Chondrocyte (in vitro differentiated cells): ENCODE measurements at places on chromosomes 12 and 14.

DNA sequence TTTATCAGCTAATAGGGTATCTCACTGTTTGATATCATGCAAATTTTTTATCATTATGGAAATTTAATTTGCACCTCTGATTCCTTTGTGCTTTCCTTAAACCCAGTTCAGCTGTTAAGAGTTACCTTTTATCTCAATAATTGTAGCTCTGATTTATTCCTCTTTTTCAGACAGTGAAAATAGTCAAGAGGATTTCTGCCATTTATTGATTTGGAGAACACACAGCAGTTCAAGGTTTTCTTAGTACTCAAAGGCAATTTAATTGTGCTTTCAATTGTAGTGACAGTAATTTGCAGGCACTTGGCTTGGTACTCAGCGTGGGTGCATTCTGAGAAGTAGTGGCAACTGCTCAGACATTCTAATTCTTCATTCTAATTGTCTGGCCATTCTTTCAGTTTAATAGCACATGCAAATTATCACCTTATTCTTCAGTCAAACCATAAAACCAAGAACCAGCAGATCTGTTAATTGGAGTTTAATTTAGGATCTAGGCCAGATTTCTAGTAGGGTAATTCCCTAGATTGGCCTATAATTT is 709.3 kb downstream of the RPS29 start:
- H3K27me3 ChIP-seq = no peaks in the 10 kb centered on the region
- DNase-seq = no peak
- H3K4me1 ChIP-seq = no peaks in the 10 kb centered on the region
- no peak overlapping the region for H3K27ac ChIP-seq
- no peak overlapping the region for H3K4me3 ChIP-seq
- no peaks in the 10 kb centered on the region for H3K36me3 ChIP-seq

DNA sequence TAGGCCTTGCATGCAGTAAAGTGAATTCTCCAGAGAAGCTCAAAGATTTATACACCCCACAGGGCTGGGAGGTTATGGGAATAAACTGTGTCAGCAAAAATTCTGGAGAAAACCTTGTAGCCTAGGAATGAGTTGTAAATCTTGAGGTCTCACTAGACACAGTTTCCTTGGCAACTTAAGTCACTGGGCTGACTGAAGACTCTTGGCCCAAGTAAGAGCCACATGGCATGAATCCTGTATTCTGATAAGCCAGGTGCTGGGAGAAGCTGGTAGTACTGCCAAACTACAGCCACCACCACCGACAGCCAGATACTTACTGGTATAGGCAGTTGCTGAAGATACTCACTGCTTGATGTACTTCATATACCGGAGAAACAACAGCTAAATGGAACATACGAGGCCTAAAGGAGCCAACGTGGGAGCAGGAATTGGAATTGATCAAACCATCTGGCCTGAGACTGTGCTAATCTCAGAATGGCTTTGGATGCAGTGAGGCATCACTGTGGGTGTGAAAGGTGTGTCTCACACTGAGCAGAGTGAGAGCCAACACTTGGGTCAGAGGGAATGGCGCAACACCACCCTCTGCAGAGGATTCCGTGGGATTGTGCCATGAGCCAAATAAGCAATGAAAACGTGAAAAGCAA is 102.8 kb upstream of the TMCC3 start:
- no peaks in the 10 kb centered on the region for H3K4me1 ChIP-seq
- H3K27ac ChIP-seq = no peak overlapping the region

- no peak overlapping the region for H3K4me3 ChIP-seq
- peaks cover 6% of the 10 kb centered on the region for H3K4me1 ChIP-seq
- no peaks in the 10 kb centered on the region for H3K27me3 ChIP-seq
Observed at GRCh38 chr12:129886541-129886940, 17.3 kb downstream of the TMEM132D start.

- peaks cover 2% of the 10 kb centered on the region for H3K4me1 ChIP-seq
- H3K36me3 ChIP-seq = no peaks in the 10 kb centered on the region
- no peak overlapping the region for H3K4me3 ChIP-seq
- H3K27ac ChIP-seq = no peak overlapping the region
Observed at GRCh38 chr14:73521229-73521628, 15.7 kb upstream of the ACOT1 start.

- no peaks in the 10 kb centered on the region for H3K4me1 ChIP-seq
- H3K36me3 ChIP-seq = peaks cover 20% of the 10 kb centered on the region
- no peak for DNase-seq
- H3K27me3 ChIP-seq = no peaks in the 10 kb centered on the region
- no peak overlapping the region for H3K4me3 ChIP-seq
- no peak overlapping the region for H3K27ac ChIP-seq
Observed at GRCh38 chr12:104083769-104084475, 19.6 kb downstream of the HCFC2 start.

DNA sequence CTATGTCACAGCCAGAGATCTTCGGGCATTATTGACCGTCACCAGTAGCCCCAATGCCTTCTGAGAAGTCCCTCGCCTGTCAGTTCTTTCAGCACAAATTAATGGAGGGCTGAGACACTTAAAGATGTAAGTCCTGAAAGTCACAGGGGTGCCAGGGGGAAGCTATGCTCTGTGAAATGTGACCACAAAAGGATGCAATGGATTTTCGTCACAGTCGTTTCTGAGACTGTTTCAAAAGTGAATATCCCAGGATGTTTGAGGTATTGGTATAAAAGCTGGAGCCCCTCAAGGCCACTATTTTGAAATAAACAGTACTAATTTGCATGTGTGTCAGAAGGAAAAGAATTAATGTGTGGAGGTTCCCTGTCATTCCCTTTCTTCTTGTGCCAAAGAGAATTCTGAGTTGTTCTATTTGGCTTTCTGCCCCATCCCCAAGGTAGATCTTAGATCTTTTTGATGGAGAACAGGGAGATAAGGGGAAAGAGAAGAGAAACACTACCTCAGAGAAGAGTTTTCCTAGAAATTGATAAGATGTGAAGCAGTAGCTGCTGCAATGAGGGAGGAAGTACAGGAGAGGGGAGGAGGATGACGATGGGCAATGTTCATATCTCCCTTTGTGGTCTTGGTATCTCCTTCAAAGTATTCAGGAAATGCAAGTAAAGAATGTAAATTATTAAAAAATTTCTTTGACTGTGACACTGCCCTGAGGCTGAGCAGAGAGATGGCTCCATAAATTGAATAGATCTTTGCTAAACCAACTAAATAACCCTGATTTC is 101.8 kb upstream of the NAP1L1 start:
- H3K4me1 ChIP-seq = peaks cover 16% of the 10 kb centered on the region
- no peak overlapping the region for H3K4me3 ChIP-seq
- H3K36me3 ChIP-seq = no peaks in the 10 kb centered on the region
- no peak overlapping the region for H3K27ac ChIP-seq

- DNase-seq = no peak
- peaks cover 6% of the 10 kb centered on the region for H3K27me3 ChIP-seq
- H3K27ac ChIP-seq = no peak overlapping the region
- no peaks in the 10 kb centered on the region for H3K36me3 ChIP-seq
- no peaks in the 10 kb centered on the region for H3K4me1 ChIP-seq
- H3K4me3 ChIP-seq = no peak overlapping the region
Observed at GRCh38 chr12:5479761-5480160, 47.9 kb downstream of the NTF3 start.

- peaks cover 62% of the 10 kb centered on the region for H3K4me1 ChIP-seq
- H3K27ac ChIP-seq = peak overlapping the region; percentile 38
- H3K27me3 ChIP-seq = no peaks in the 10 kb centered on the region
- peak overlapping the region; percentile 46 for H3K4me3 ChIP-seq
- peaks cover 4% of the 10 kb centered on the region for H3K36me3 ChIP-seq
Observed at GRCh38 chr14:39099748-39100147, 3.3 kb downstream of the SEC23A start.

DNA sequence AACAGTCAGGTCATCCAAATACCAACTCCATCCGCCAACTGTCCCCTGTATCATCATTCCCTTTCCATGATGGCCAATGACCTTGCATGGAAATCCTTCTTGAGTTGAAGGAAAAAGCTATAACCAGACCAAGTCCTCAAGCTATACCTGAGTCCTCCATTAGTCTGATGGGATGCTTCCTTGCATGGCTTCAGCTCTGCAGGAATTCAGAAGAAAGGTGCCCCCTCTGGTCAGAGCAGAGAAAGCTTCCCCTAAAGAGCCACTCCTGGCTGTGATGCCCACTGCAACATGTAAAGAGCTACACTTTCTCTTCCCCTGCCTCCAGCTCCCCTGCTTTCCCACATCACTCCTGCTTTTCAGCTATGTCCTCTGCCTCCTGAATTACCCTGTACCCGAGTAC is 43.1 kb upstream of the FKBP4 start:
- H3K36me3 ChIP-seq = no peaks in the 10 kb centered on the region
- DNase-seq = no peak
- H3K27ac ChIP-seq = no peak overlapping the region
- no peaks in the 10 kb centered on the region for H3K4me1 ChIP-seq
- H3K4me3 ChIP-seq = no peak overlapping the region

- no peak for DNase-seq
- peaks cover 40% of the 10 kb centered on the region for H3K36me3 ChIP-seq
- peaks cover 5% of the 10 kb centered on the region for H3K4me1 ChIP-seq
- H3K27me3 ChIP-seq = no peaks in the 10 kb centered on the region
- no peak overlapping the region for H3K4me3 ChIP-seq
- H3K27ac ChIP-seq = no peak overlapping the region
Observed at GRCh38 chr12:2624543-2625288, 170.1 kb upstream of the FKBP4 start.

- H3K4me3 ChIP-seq = no peak overlapping the region
- peaks cover 8% of the 10 kb centered on the region for H3K36me3 ChIP-seq
- H3K27ac ChIP-seq = no peak overlapping the region
- DNase-seq = no peak
Observed at GRCh38 chr14:67852926-67853604, 33.5 kb downstream of the RAD51B start.

DNA sequence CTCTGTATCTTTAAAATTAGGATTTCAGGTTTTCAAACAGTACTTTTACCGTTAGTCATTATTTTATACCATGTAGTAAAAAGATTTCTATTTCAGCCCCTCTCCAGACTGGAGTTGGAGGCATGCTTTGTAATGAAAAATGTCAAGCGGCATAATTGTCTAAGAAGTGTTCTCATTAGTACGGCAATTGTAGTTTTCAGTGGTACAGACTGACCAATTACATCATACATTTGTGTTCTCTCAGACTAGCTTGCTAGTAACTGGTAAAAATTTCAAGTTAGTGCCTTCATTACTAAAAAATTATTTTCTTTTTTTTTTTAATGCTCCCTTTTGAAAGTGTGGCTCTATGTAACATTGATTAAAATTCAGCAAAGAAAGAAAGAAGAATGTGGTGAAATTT is 4.5 kb downstream of the USP30 start:
- DNase-seq = no peak
- no peak overlapping the region for H3K4me3 ChIP-seq
- no peaks in the 10 kb centered on the region for H3K27me3 ChIP-seq
- H3K36me3 ChIP-seq = peaks cover 8% of the 10 kb centered on the region
- H3K27ac ChIP-seq = no peak overlapping the region

- H3K4me3 ChIP-seq = no peak overlapping the region
- peaks cover 6% of the 10 kb centered on the region for H3K27me3 ChIP-seq
- H3K4me1 ChIP-seq = no peaks in the 10 kb centered on the region
- peaks cover 7% of the 10 kb centered on the region for H3K36me3 ChIP-seq
- H3K27ac ChIP-seq = no peak overlapping the region
Observed at GRCh38 chr12:1907652-1908611, 10.5 kb downstream of the CACNA2D4 start.

DNA sequence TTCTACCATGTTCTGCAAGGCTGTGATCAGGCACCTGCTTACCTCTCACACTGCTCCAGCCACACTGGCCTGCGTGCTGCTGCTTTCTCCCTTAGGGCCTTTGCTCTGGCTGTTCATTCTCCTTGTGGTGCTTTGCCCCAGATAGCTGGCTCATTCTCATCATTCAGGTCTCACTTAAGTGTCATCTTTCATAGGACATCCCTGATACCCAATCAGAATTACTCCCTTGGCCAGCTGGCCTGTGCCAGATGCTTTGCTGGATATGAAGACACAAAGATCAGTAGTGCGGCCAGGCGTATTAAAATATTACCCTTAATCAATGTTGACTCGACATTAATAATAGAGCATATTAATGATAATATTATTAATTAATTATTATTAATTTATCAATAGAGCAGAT is 143.8 kb upstream of the FGD4 start:
- DNase-seq = no peak
- no peaks in the 10 kb centered on the region for H3K4me1 ChIP-seq
- H3K27ac ChIP-seq = no peak overlapping the region
- no peaks in the 10 kb centered on the region for H3K36me3 ChIP-seq
- no peak overlapping the region for H3K4me3 ChIP-seq

DNA sequence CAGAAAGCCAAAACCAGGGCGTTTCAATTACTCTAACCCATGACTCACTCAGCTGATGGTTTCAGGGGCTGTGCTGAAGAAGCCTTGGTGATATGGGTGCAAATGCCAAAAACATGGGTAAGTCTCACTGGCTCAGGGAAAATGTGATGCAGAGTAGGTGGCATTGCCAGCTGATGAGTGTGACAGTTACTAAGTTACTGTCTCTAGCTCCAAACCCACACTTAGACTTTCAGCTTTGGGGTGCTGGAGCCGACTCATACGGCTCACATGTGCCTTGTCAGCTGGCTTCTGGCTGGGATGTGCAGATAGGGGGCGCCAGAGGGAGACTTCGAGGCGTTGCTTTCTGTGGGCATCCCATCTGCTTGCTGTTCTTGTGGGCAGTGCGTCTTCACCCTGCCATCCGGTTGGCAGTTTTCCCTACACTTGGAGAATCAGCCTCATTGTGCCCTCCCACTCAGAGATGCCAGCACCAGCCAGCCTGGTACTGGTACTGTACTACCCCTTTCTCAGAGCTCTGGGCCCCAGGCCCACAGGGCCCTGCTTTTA is 11.1 kb upstream of the KRT7 start:
- H3K36me3 ChIP-seq = peaks cover 9% of the 10 kb centered on the region
- peak; percentile 59 for DNase-seq
- peaks cover 39% of the 10 kb centered on the region for H3K4me1 ChIP-seq
- no peak overlapping the region for H3K27ac ChIP-seq
- H3K4me3 ChIP-seq = no peak overlapping the region

GRCh38 chr14:92500491-92500941 is 13.1 kb upstream of the RIN3 start:
- no peak overlapping the region for H3K27ac ChIP-seq
- DNase-seq = no peak
- no peaks in the 10 kb centered on the region for H3K27me3 ChIP-seq
- peaks cover 41% of the 10 kb centered on the region for H3K4me1 ChIP-seq

DNA sequence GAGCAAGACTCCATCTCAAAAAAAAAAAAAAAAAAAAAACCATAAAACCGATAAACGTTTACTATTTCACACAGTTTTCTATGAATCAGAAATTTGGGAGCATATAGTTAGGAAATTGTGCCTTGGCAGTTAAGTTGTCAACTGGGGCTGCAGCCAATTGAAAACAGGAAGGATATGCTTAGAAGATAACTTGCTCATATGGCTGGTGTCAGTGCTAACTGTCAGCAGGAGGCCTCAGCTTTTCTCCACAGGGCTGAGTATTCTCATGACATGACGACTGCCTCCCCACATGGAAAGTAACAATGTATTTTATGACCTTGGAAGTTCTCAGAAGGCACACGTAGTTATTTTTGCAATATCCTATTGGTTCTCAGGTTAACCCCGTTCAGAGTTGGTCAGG is 29.6 kb upstream of the OR5AU1 start:
- H3K4me3 ChIP-seq = no peak overlapping the region
- H3K36me3 ChIP-seq = peaks cover 2% of the 10 kb centered on the region
- DNase-seq = no peak

DNA sequence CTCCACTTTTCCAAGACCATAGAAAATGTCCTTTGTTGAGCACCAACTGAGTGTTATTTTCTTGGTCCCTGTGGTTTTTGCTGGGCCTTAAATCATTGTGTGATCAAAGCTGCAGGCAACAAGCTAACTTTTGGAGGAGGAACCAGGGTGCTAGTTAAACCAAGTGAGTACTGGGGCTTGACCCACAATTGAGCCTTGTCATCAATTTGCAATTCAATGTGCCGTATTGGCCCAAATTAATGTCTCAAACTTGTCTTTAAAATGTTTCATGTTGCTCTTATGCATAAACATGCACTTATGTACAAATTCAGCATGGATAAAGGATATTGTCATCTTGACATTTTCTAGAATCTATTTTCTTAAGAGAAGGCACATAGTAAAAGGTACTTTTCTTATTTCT is 62.3 kb downstream of the DAD1 start:
- peaks cover 34% of the 10 kb centered on the region for H3K4me1 ChIP-seq
- no peak overlapping the region for H3K27ac ChIP-seq
- DNase-seq = no peak
